ENCODE measurements at places on chromosomes 3 and 15.

DNA sequence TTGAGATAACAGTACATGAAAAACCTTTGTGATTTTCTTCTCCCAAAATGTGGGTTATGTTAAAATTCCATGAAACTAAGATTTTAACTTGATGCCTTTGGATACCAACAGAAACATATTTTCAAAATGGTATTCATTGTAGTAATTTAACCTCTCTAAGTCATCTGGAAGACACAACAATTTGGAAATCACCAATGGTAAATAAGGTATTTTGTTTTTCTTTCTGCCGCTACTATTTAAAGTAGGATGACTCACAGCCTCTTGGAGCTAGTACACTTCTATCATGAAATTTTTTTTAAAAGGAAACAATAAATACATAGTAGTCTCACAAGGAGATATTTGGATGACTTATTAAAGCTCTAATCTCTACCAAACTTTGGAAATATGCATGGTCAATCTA, 291.6 kb upstream of the VEPH1 start:
- no peak for DNase-seq

- DNase-seq, result no peak
These were observed 35.9 kb upstream of the TRAK1 start for GRCh38 chr3:42055291-42055690.

GRCh38 chr15:75201616-75202250, at the start of gene C15orf39:
Gene C15orf39 (plus strand): TSS chr15:75201882. CDS start chr15:75206049, 4,167 bp downstream.
- peak; percentile 79 for DNase-seq

DNA sequence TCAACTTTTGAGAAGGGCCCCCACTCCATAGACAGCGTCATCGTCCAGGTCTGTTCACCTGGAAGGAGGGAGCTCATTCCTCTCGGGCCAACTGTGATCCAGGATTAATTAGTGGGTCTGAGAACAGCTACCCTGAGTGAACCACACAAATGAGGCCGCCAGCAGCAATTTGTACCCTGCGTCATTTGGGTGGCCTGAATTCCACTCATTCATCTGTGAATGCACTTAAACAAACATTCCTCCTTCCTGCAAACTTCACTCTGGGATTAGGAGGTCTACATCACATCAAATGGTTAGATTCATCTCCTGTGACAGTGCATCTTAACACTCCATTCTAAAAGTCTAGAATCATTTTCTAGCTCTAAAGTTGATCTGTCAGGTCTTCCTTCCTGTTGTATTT, 201.8 kb downstream of the GABRG3 start:
- DNase-seq, result no peak

DNA sequence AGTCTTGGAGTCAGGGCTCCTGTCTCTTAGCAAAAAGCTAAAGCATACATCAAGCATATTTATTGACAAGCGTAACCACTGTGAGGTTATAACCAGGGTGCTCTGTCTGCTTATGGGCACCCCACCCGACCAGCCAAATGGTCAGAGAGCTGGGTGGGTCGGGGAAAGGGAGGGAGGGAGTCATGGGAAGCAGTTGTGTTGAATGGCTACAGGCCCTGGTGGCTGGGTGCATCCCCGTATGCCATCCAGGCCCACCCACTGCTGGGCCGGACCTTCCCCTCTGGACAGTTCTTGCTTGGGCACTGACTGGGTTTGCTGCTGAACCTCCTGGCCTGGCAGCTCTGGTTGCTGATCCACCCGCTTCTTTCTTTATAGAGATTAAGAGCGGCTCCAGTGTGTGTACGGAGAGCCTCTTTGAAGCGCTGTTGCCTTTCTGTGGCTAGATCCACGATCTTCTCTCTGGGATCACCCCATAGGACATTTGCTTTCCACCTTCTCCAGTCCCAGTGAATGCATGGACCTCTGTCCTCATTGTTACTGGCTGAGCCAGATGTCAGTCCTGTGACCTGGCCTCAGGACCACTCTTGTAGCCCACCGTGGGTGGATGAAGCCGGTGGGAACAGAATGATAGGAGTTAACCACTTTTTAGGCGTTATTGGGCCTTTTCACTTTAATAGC, 59.6 kb downstream of the SMAD3 start:
- no peak for DNase-seq

DNA sequence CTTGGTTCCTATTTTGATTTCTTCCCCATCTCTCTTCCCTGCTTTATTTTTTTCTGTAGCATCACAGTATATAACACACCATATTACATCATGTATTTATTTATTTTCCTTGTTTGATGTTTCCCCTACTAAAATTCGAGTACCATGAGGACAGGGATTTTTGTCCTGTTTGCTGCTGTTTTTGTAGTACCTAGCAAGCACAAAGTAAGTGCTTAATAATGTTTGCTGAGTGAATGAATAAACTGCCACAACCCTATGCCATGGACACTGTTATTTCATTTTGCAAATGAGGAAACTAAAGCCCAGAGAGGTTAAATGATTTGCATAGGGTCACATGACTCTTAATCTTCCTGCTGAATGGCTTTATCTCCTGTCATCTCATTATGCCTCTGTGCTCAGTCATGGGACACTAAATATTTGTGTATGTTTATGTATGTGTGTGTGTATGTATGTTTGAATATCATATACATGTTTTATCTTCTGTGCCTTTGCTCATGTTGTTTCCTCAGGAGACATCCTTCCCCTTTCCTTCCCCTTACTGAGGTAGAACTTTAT, 26.1 kb upstream of the MGA start:
- DNase-seq, result no peak

DNA sequence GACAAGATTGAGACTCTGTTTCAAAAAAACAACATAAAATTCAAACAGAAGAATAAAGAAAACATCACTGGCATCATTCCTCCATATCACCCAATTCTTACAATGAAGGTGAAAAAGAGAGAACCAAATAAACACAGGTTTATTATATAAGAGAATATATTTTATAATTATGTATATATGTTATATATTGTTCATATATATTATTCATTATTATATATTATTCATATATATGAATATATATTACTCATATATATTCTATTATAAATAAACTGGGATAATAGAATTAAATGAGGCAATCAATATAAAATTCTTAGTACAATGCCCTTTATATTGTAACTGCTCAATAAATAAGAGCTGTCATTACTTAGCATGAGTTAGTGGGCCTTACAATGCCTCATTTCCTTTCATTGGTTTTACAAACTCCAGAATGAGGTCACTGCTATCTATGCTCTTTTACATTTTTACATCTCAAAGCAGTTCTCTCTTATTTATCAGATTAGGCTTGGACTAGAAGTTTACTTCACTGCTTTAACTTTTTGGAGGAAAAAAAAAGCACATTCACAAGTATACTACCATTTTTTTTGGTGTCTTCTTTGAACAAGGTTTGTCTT, 135.5 kb upstream of the TTC14 start:
- no peak for DNase-seq

DNA sequence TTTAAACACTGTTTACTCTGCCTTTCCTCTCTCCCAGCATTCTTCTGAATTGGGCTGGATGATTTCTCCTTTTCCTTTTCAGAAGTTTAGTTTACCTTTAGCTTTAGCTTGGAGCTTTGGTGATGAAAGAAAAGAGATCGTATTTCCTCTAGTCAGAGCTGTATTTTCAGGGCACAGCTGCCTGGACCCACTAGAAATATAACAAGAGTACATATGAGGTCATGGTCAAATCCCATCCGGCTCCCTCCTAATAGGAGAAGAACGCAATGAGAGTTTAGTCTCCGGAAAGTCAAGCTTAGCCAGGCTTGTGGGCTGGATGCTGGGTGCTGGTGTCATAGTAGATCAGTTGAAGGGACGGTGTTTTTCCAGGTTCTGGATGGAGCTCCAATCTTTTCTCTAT, 177.1 kb upstream of the PFN2 start:
- no peak for DNase-seq

GRCh38 chr3:160134454-160134853, 90.8 kb upstream of the C3orf80 start:
- no peak for DNase-seq

DNA sequence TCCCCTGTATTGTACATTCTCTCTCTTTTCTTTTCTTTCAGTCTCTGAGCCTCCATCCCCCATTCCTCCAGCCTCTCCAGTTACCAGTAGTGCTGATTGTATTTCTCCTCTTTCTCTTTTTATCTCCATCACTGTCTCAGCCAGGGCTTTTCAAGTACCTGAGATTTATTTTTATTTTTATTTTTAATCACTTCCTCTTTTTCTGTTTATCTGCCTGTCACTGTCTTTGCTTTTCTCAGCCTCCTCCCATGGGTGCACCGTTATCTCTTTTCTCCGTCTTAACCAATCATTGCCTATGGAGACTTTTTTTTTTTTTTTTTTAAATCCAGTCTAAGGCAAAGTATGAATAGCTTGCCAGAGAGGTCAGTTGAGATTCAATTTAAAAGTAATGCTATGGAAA, 359.3 kb downstream of the GAP43 start:
- no peak for DNase-seq

DNA sequence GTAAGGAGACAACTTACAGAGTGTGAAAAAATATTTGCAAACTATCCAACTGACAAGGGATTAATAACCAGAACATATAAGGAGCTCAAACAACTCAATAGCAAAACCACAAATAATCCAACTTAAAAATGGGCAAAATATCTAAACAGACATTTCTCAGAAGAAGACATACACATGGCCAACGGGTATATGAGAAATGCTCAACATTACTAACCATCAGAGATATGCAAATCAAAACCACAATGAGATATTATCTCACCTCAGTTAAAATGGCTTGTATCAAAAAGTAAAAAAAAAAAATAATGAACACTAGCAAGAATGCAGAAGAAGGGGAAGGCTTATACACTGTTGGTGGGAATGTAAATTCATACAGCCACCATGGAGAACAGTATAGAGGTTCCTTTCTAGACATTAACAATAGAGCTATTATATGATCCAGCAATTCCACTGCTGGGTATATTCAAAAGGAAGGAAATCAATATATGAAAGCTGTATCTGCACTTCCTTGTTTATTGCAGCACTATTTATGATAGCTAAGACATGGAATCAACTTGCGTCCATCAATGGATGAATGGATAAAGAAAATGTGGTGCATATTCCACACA, 998.6 kb downstream of the NAALADL2 start:
- DNase-seq, result no peak

DNA sequence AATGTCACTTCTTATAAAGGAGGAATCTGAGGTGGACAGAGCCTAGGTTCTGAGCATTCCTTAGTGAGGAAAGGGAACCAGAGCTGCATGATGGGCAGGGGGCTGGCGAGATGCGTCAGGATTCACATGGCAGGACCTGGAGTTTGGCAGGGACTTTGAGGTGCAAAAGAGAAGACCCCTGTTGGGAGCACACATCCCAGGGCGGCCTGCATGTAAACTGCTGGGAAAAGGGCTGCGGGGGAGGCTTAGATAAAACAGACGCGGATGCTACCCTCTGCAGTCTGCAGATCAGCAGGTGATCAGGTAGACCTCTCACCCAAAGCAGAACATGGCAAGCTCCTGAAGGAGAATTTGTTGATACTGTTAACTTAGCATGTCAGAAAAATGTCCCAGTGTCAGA, 168.4 kb downstream of the VGLL4 start:
- DNase-seq, result no peak

GRCh38 chr3:16511681-16512434, 1.6 kb downstream of the RFTN1 start:
- DNase-seq, result peak; percentile 22

GRCh38 chr3:24479816-24480215, 14.8 kb downstream of the THRB start:
- no peak for DNase-seq

DNA sequence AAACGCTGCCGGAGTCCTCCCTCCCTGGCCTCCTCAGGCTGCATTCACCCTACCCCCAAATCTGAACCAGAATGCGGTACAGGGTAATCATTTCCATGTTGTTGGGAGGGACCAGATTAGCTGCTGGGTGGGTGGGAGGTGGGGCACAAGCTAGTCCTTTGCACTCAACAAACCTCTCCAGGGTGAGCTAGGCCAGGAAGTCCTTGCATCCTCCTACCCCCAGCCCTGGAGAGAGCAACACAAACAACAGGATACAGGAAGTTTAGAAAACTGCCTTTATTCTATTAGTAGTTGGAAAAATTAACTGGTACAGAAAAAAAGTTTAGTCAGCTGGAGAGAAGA, 702 bp upstream of the GPX1 start:
- DNase-seq, result no peak

- DNase-seq, result no peak
These were observed 116.2 kb upstream of the LRRFIP2 start for GRCh38 chr3:37290551-37290950.

DNA sequence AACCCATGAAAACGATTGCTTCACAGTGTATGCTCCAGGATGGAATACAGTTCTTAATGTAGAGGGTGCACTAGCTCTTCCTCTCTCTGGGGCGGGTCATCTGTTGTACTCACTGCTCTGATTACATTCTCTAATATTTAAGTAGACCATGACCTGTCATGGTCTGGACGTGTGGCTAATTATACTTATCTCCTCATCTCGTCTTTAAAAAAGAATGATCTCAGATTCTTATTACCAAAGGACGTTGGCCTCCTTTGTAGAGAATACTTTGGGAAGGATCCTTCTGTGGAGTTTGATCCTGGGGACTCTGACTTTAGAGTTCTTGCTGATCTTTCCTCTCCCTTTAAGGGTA, 48.4 kb upstream of the TRAK1 start:
- DNase-seq, result no peak

GRCh38 chr3:45311953-45312801, 76.2 kb upstream of the LARS2 start:
- DNase-seq, result no peak

DNA sequence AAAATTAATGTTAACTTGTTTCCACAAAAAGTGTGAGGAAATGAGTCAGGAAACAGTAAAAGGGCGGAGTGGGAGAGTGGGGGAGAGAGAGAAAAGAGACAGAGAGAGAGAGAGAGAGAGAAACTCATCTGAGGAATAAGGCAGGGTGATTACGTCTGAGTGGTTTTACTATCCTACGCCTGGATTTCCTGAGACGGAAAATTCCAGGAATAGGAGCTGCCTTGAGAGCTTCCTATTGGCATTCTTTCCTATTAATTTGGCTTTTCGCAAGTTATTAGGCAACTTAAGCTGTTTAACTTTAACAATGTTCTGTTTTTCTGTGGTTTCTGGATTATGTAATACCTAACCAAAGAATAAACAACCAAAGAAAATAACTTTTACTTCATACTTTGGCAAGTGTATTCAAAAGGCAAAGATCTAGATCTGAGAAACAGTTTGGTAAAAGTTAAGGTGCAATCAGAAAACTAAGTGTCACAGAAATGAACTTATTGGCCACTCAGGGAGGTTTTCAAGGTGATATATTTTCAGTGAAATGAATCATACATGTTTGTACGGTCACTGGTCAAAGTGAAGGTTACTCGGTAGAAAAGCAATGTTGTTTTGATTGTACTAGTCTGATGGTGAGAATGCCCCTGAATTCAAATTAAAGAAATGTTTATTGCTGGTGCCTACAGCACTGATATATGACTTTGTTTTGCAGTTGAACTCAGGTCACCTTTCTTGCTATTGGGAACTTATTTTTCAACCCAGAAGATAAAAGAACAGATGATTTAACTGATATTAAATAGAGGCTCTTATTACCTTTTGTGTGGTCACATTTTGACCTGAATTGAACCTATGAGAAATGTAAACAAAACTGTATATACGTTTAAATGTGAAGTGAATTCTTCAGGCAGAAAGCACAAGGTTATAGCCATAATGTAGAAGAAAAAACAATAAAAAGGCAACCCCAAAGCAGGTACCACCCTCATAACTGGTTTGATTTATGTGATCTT, 39.9 kb upstream of the TNFSF10 start:
- no peak for DNase-seq

All from activated naive CD4-positive, alpha-beta T cell (primary cell).